ENCODE measurements at places on chromosomes 2 and 18. TPM values are rescaled to one million over a fixed set of nuclear protein-coding genes. Genes with fewer than 3 reads are reported as not detected.

Gene VIT
- total RNA-seq: 0.23 TPM

Gene AOX1
- 2.1 TPM for total RNA-seq

Gene CGREF1
- 28.8 TPM for total RNA-seq

Gene UGT1A8
- total RNA-seq: not detected

Gene C2orf74
- 12.0 TPM for total RNA-seq

Gene NOSTRIN
- 6.0 TPM for total RNA-seq

Gene LYG1
- total RNA-seq: 0.46 TPM

Gene STAT4
- 16.1 TPM for total RNA-seq

Gene TMEM182
- 8.5 TPM for total RNA-seq

Gene ALK
- total RNA-seq: 21.0 TPM

Gene ZSWIM2
- total RNA-seq: 0.23 TPM

Gene SLC23A3
- total RNA-seq: 0.23 TPM

Gene OTOS
- not detected for total RNA-seq

Gene XRCC5
- 335 TPM for total RNA-seq
